ENCODE measurements at places on chromosomes 5 and 9. TPM values are rescaled to one million over a fixed set of nuclear protein-coding genes. Genes with fewer than 3 reads are reported as not detected.

DNA sequence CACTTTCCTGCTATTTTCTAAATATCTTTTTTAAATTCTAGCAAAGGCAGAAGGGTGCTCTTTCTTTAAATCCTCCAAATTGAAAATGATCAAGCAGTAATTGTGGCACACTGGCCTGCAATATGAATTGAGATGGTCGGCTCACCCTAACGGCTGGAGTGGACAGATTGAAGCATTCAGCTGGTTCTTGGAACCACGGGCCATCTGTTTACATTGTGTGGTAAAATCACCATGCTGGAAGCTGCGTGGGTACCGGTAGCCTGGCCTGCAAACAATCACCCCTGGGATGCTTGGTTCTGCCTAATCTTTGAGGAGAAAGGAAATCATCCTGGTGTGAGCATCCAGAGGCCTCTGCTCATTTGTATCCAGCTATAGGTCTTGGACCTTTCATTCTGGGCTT lies 289.3 kb downstream of the ZNF608 start:
- H3K36me3 ChIP-seq = no peaks in the 10 kb centered on the region
- no peaks in the 10 kb centered on the region for H3K27me3 ChIP-seq
- peaks cover 3% of the 10 kb centered on the region for H3K4me1 ChIP-seq

GRCh38 chr9:133386338-133386737 lies 10.2 kb downstream of the STKLD1 start:
- H3K4me3 ChIP-seq = no peak overlapping the region
- no peak for DNase-seq
- H3K27ac ChIP-seq = no peak overlapping the region

DNA sequence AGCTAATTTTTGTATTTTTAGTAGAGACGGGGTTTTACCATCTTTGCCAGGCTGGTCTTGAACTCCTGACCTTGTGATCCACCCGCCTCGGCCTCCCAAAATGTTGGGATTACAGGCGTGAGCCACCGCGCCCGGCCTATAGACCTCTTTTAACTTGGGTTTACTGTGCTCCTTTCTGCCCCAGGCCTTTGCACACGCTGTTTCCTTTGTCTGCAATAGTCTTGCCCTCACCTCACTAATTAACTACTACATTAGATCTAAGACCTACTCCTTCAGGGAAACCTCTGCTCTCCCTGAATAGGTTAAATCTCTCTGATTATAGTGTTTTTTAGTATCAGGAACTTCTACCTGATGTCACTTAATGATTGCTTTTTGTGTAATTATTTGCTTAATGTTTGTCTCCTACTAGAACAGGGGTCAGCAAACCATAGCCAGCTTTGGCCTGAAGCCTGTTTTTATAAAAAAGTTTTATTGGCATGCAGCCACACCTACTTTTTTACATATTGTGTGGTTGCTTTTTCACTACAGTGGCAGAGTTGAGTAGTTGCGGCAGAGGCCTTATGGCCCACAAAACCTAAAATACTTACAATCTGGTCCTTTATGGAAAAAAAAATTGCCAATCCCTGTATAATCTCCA lies 31.2 kb upstream of the TLE1 start:
- DNase-seq = no peak
- H3K36me3 ChIP-seq = no peaks in the 10 kb centered on the region
- H3K4me3 ChIP-seq = no peak overlapping the region
- no peak overlapping the region for H3K27ac ChIP-seq

GRCh38 chr5:135222771-135223170 lies 176.3 kb downstream of the MACROH2A1 start:
- H3K36me3 ChIP-seq = no peaks in the 10 kb centered on the region
- no peak overlapping the region for H3K27ac ChIP-seq
- no peaks in the 10 kb centered on the region for H3K4me1 ChIP-seq
- no peaks in the 10 kb centered on the region for H3K27me3 ChIP-seq

DNA sequence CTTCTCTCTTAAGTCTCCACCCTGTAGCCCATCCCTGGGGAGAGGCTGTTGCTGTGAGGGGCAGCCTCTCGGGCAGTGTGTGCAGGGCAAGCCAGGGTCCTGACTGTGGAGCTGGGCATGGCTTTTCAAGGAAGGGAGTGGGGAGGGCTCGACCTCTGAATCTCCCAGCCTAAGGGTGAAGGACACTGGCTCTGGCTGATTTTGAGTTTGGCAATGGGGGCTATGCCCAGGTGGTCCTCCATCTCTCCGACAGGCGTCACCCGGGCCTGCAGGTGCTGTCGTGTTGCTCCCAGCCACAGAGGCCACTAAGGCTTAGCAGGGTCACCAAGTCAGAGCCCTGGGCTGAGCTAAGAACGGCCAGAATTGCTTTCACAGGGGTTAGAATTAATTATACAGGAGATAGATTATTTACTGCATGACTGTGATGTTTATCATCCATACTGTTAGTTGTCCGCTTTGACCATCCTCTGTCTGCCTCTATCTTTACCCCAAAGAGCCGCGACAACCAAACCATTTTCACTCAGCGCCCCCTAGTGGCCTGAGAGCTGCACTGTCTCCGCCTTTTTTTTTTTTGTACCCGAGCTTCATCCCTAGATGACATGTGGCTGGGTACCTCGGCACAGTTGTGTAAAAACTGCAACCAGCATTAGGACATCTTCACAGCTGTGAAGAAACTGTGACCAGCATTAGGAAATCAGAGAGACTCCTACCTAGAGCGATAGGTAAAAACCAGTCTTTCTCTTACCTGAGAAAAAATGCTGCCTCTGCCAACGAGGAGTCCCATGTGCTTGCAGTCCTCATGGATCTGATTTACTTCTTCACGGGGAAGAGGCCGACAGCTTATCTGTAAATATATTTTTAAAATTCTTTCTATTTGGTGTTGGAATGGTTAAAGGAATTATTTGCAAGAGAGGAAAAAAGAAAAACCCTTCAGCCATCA lies 44.5 kb downstream of the AGXT2 start:
- peaks cover 9% of the 10 kb centered on the region for H3K27me3 ChIP-seq
- H3K36me3 ChIP-seq = no peaks in the 10 kb centered on the region
- no peak overlapping the region for H3K27ac ChIP-seq
- DNase-seq = no peak
- H3K4me3 ChIP-seq = no peak overlapping the region

DNA sequence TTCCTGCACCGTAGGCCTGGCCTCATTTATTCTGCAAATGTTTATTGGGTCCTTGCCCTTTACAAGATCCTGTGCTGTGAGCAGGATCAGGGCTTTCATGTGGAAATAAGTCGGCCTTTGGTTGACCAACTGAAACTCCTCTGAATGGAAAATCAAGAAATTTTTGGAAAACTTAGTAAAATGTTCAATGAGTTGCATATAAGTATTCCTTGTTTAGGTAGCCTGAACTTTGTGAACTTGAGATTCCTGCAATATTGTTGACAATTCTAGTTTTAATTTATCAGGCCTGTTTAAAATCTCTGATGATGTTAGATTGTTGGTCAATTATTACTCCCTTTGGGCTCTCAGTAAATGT lies 1.1 kb downstream of the MAML1 start:
- no peak for DNase-seq
- no peaks in the 10 kb centered on the region for H3K36me3 ChIP-seq
- H3K27ac ChIP-seq = peak overlapping the region; percentile 95
- peak overlapping the region; percentile 81 for H3K4me3 ChIP-seq
- H3K27me3 ChIP-seq = no peaks in the 10 kb centered on the region

DNA sequence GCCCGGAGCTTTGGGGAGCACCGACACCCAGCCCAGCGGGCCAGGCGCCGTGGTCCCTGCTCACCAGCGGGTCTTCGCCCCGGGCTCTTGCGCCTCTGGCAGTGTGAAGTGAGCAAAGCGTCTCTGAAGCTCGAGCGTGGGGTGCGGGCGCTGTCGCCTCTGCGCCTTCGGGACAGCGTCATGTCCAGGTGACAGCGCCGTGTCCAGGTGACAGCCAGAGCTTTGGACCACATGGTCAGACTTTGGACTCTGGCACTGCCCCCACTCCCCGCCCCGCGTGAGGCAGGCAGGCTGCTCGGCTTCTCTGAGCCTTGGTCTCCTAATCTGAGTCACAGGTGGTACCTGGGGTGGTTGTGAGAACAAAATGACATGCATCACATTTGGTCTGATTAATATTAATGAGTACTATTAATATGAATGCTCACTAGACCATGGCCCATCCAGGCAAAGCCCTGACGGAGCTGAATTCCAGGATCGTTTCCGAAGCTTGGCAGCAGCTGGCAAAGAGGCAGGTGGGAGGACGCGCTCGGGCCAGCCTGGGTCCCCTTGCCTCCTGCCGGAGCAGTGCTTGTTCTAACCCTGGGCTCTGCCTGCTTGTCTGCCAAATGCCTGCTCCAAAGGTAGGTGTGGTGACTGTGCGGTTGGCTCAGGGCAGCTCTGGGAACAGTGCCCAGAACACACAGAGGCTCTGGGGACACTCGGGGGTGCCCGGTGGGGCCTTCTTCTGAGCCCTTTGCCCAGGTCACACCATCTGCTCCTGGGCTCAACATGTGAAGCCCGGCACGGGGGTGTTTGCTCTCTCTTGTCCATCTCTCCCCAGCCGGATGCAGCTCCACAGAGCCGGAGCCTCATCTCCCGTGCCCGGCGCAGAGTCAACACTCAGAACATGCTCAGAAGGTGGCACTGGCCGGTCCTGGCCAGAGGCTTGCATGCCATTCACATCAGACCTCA lies 157.1 kb downstream of the OLFM1 start:
- H3K4me3 ChIP-seq = no peak overlapping the region
- H3K36me3 ChIP-seq = no peaks in the 10 kb centered on the region
- H3K4me1 ChIP-seq = no peaks in the 10 kb centered on the region
- DNase-seq = no peak

DNA sequence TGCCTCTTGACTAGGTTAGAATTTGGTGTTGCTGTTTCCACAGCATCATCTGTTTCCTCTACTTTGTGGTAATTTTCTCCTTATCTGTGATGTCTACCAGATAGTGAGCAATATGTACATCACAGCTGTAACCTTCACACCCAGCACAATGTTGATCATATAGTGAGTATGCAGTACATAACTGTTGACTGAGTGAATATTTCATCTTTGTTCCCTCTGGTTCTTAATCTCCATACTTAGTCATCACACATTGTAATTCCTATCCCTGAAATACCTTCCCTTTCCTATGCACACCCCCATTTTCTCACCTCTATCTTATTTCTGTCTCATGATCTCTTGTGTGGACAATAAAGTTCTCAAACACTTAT lies 115.9 kb downstream of the KIF4B start:
- no peaks in the 10 kb centered on the region for H3K36me3 ChIP-seq
- no peak for DNase-seq
- no peaks in the 10 kb centered on the region for H3K4me1 ChIP-seq
- H3K4me3 ChIP-seq = no peak overlapping the region

GRCh38 chr5:73701566-73701965 lies 75.6 kb downstream of the ARHGEF28 start:
- no peak for DNase-seq
- no peak overlapping the region for H3K27ac ChIP-seq
- H3K4me3 ChIP-seq = no peak overlapping the region
- no peaks in the 10 kb centered on the region for H3K4me1 ChIP-seq
- no peaks in the 10 kb centered on the region for H3K27me3 ChIP-seq
- H3K36me3 ChIP-seq = no peaks in the 10 kb centered on the region

DNA sequence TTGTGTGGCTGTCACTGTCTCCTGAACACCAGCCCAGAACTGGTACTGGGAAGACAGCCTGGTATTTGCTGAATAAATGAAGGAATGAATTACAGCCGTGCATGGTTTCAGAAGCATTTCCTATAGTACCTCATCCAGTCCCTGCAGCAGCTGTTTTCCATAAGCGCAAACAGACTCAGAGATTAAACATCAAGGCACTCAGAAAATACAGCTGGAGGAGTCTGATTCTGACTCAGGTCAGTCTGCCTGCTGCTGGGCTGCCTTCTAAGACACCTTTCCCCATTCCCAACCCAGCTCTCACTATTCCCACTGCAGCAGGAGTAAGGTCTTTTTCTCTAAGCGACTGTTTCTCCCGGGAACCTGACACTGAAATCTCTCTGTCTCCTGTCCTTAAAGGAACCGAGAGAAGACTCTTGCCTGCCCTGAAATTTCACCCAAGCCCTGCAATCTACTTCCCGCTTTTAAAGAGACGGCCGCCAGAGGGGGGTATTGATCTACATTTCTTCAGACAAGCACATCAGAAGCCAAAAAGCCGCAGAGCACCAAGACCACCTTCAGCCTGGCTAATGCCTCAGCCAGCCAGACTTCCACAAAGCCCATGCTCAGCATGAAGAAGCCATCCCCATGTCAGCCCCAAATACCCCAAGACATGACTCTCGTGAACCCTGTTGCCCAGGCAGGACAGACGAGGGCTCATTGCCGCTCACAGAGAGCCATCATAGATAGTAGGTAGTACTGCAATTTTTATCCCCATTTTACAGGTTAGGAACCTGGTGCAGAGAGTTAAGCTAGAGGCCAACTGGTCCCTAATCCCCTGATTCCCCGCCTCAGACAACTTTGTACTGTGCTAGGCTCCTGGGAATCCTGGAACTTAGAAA lies 5.4 kb upstream of the FOXI1 start:
- H3K4me1 ChIP-seq = no peaks in the 10 kb centered on the region
- no peak overlapping the region for H3K27ac ChIP-seq
- H3K36me3 ChIP-seq = no peaks in the 10 kb centered on the region
- no peaks in the 10 kb centered on the region for H3K27me3 ChIP-seq
- no peak overlapping the region for H3K4me3 ChIP-seq

- H3K36me3 ChIP-seq = no peaks in the 10 kb centered on the region
- H3K4me3 ChIP-seq = no peak overlapping the region
- no peaks in the 10 kb centered on the region for H3K27me3 ChIP-seq
These were observed 98.4 kb downstream of the DCP2 start for GRCh38 chr5:113075019-113075418.

DNA sequence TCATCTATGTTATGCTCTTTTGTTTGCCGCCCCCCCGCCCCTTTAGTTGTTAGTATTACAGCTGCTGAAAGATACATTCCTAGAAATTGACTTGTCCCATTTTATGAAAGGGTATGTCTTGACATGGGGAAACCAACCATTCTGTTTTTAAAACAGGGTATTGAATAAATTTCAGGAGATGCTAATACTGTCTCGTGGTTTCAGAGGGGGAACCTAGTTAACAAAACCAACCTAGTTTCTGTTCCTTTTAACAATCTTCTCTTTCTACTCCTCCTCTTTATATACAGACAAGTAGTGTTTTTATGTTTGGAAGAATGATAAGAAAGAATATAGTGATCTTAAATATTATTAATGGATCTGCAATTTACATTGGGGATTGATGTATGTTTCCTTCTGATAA lies 3.5 kb downstream of the PIP5K1B start:
- H3K36me3 ChIP-seq = no peaks in the 10 kb centered on the region
- H3K27ac ChIP-seq = no peak overlapping the region
- peaks cover 26% of the 10 kb centered on the region for H3K27me3 ChIP-seq
- no peak for DNase-seq
- H3K4me3 ChIP-seq = no peak overlapping the region
- peaks cover 4% of the 10 kb centered on the region for H3K4me1 ChIP-seq

GRCh38 chr9:128204858-128205257 lies 1.7 kb downstream of the DNM1 start:
- H3K4me1 ChIP-seq = peaks cover 21% of the 10 kb centered on the region
- no peaks in the 10 kb centered on the region for H3K36me3 ChIP-seq
- peaks cover 8% of the 10 kb centered on the region for H3K27me3 ChIP-seq
- DNase-seq = no peak
- no peak overlapping the region for H3K27ac ChIP-seq
- H3K4me3 ChIP-seq = no peak overlapping the region

TUSC1 gene
- 11.9 TPM for polyA plus RNA-seq

WDR5 gene
- 28.9 TPM for polyA plus RNA-seq

PCDHA12 gene
- 0.09 TPM for polyA plus RNA-seq

SIT1 gene
- 0.27 TPM for polyA plus RNA-seq

PRDM9 gene
- not detected for polyA plus RNA-seq

FOXE1 gene
- not detected for polyA plus RNA-seq

ADAMTSL2 gene
- polyA plus RNA-seq = 18.3 TPM

SLC46A2 gene
- polyA plus RNA-seq = 0.26 TPM

IDNK gene
- 7.5 TPM for polyA plus RNA-seq

TAF1L gene
- polyA plus RNA-seq = 0.18 TPM

ZNF618 gene
- 35.0 TPM for polyA plus RNA-seq

Data from left lung (tissue), 14 donors.